Fibroblast of skin of right biceps (primary cell): ENCODE measurements at places on chromosomes 7 and 10.

DNA sequence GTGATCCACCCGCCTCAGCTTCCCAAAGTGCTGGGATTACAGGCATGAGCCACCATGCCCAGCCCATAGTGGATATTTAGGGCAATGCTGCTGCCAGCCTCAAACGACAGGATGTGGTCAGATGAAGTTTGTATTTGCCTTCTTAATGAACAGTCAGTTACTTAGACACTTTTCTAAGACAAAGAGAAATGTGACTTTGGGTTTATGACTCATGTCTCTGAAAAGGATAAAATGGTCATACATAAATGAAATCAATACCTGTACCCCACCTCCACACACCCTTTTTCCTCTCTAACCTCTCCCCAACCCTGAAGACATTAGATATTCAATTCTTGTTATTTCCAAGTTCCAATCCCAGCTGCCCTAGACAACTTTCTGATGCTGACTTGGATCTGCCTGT is 109.3 kb upstream of the INSIG1 start:
- no peak for DNase-seq

GRCh38 chr10:22657566-22658225 is 56.7 kb downstream of the PIP4K2A start:
- DNase-seq, result peak; percentile 52

- DNase-seq, result peak; percentile 63
These were observed 201.0 kb upstream of the IMMP2L start for GRCh38 chr7:111763221-111763801.

DNA sequence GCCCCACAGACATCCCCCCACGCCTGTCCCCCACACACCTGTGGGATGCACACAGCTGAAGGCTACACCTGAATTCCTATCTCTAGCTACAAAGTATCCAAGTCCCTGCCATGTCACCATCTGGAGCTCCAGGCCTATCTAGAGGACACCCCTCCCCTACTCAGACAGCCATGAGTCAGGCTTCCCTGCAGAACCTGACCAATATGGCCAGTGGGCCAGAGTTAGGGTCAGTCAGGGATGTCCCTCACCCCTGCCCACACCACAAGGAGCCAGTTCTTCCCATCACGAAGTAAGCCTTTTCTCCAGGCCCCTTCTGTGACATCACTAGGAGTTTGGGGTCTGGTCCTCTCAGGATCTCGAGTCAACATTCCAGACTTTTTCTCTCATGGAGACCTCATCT is 10.6 kb upstream of the SLC18A3 start:
- DNase-seq, result no peak
